ENCODE measurements at places on chromosomes 13 and 19. TPM values are rescaled to one million over a fixed set of nuclear protein-coding genes. Genes with fewer than 3 reads are reported as not detected.

The ARHGAP45 gene
- total RNA-seq = 1.7 TPM

The SPACA4 gene
- not detected for total RNA-seq

The ZNF329 gene
- 14.1 TPM for total RNA-seq

The TUBA3C gene
- total RNA-seq = not detected

The POU2F2 gene
- total RNA-seq = 53.4 TPM

The ZNF616 gene
- total RNA-seq = 22.5 TPM

DNA sequence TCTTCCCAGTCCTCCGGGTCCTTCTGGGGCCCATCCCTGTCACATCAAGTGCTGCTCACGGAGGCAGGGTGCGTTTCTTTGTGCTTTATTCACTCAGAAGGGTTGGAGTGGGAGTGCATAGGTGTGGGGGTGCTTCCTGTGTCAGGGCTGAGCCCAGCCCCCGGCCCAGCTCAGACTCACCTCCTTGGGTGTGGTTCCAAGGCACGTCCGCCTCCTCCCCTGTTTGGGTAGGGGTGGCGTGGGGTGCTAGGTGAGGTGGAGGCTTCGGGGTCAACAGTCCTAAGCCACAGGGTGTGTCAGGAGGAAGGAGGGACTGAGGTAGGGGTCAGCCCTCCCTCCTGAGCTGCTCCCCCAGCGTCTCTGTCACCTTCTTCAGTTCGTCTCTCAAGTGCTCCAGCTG lies 3.1 kb downstream of the CCER2 start:
- no peak overlapping the region for H3K27ac ChIP-seq
- H3K36me3 ChIP-seq = peaks cover 10% of the 10 kb centered on the region
- no peak overlapping the region for H3K4me3 ChIP-seq
- no peak for DNase-seq
- peaks cover 5% of the 10 kb centered on the region for H3K4me1 ChIP-seq

DNA sequence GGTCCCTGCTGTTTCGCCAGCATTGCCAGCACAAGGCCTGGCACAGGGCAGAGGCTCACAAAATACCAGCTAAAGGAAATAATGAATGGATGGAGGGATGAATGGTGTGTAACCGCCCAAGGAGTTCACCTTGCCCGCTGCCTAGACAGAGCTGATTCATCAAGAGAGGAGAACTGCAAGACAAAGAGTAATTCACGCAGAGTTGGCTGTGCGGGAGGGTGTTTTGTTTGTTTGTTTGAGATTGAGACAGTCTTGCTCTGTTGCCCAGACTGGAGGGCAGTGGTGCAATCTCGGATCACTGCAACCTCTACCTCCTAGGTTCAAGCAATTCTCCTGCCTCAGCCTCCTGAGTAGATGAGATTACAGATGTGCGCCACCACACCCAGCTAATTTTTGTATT lies 3.0 kb downstream of the OPA3 start:
- peaks cover 8% of the 10 kb centered on the region for H3K4me1 ChIP-seq
- DNase-seq = no peak
- no peaks in the 10 kb centered on the region for H3K36me3 ChIP-seq
- H3K27me3 ChIP-seq = peaks cover 7% of the 10 kb centered on the region
